Stimulated activated naive CD8-positive, alpha-beta T cell treated with anti-CD3 and anti-CD28 coated beads, Interleukin-15, amount 100 ng/mL, for 72 hours (primary cell): ENCODE measurements at places on chromosomes 6 and 20.

DNA sequence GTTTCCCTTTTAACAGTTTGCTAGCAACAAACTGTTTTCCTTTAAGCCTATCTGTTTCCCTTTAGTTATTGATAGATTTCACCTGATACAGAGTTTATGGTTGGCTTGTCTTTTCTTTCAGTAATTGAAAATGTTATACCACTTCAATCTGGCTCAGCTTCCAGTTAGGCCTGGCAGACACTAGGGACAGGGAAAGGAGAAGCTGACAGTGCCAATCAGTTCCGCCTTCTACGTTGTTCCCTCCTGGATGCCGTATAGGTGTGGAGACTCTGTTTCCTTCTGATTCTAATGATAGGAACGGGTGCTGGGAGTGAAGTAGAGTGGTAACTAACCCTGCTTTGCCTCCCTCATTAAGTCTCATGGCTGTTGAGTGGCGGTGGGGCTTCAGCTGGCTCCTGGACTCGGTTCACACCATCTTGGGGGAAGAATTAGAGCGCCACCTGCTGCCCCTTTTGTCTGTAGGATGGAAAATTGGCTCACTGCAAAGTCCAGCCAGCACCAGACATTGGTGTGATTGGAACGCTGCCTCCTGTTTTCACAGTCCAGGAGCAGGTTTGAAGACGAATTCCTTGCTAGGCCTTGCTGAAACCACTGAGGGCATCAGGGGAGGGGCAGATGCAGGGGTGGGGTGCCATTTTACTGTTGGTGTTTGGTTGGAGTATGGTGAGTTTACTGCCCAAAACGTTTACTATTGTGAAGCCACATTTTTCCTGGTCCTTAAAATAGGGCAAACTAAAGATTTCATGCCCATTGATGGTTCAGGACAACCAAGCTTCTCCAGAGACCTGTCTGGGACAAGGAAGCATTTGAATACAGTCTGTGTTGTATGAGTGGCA, 1729.5 kb downstream of the GRIK2 start:
- DNase-seq, result no peak

DNA sequence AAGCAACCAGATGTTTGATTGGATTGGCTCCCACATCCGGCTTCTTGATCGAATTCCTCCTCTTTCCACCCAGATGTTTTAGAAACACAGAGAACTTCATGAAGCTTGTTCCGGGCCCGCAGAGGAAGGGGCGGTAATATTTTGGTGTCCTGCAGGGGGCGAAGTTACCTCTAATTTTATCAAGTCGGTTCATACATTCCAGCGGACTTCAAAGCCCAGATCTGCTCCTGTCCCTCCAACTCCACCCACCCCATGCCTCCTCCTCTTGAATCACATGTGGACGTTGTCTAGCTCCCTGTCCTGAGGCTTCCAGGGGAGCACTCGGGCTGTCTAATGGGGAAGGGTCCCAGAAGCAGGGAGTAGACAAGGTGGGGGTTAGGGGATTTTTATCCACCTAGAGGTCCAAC, 2.9 kb upstream of the BMP6 start:
- peak; percentile 66 for DNase-seq

DNA sequence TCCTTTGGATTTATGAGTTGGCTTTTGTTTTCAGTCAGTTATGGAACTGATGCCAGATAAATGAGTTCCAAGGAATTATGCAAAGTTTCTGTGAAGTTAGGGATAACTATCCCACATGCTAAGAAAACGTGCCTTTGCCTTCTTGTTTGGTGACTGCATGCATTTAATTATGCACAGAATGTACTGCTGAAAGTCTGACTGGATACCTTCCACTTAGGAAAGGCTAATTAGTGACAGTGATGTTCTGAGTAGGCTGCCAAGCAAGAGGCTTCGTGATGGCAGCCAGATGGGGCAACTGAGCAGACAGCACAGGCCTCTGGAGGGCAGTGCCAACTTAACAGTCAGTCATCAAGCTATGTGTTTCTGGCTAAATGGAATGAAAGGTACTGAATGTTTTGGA, 289.9 kb downstream of the CD109 start:
- no peak for DNase-seq

DNA sequence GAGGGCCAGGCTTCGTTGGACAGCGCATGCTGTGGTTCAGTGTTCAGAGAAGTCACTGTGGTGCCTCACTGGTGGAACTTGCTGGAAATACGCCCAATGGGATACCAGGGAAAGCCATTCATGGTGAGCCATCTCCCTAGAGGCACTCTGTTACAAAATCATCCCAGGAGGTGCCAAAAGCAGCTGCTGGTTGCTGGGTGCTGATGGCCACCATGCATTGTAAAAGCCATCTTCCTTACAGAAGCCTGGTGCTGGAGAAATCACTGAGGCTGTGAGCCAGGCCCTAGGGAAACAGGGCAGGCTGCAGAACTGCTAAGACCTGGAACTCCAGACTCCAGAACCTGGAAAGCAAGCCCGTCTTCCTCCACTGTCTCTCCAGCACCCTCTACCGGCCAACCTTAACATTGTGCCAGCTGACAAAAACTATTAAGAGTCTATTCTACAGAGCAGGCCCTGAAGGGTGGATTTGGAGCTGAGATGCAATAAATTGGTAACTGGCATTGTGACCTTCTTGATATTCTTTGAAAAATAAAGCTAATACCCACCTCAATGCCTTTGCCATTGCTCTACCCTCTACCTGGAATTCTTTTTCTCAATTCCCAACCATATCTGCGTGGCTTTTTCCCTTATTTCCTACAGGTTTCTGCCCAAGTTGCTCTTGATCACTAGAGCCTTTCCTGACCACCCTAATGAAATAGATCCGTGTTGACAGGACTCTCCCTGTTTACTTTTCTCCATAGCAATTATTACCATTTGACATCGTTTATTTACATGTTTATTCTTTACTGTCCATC, 18.5 kb downstream of the SNRPB start:
- peak; percentile 58 for DNase-seq

GRCh38 chr6:42142118-42142835, at the start of gene C6orf132:
TSS of gene C6orf132 (minus strand) at chr6:42142620. CDS start at chr6:42142444, 176 bp downstream.
- DNase-seq, result no peak

- no peak for DNase-seq
These were observed 17.1 kb downstream of the TPBG start for GRCh38 chr6:82380566-82381185.

- no peak for DNase-seq
These were observed 25.1 kb downstream of the FKBP5 start for GRCh38 chr6:35663447-35664235.

GRCh38 chr6:134676307-134677281, 273.3 kb downstream of the ALDH8A1 start:
- no peak for DNase-seq

GRCh38 chr6:84606860-84607259, 157.5 kb downstream of the TBX18 start:
- no peak for DNase-seq

DNA sequence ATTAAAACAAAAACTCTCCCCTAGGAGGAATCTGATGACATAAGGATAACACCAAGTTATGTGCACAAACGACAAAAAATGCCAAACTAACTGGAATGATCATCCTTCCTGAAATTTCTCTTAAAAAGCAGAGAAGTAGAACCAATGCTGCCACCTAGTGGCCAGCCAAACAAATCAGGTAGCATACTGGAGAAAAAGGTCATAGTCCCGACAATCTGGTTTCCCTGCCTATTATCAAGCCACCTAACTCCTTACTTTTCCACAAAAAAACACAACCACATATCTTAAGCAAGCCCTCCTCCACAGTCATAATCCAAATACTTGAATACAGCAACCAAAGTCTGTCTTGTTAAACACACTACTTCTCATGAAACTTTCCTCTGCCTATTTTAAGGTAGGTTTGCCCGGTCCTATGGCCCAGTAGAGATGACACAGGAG, 5.3 kb downstream of the OARD1 start:
- peak; percentile 29 for DNase-seq

DNA sequence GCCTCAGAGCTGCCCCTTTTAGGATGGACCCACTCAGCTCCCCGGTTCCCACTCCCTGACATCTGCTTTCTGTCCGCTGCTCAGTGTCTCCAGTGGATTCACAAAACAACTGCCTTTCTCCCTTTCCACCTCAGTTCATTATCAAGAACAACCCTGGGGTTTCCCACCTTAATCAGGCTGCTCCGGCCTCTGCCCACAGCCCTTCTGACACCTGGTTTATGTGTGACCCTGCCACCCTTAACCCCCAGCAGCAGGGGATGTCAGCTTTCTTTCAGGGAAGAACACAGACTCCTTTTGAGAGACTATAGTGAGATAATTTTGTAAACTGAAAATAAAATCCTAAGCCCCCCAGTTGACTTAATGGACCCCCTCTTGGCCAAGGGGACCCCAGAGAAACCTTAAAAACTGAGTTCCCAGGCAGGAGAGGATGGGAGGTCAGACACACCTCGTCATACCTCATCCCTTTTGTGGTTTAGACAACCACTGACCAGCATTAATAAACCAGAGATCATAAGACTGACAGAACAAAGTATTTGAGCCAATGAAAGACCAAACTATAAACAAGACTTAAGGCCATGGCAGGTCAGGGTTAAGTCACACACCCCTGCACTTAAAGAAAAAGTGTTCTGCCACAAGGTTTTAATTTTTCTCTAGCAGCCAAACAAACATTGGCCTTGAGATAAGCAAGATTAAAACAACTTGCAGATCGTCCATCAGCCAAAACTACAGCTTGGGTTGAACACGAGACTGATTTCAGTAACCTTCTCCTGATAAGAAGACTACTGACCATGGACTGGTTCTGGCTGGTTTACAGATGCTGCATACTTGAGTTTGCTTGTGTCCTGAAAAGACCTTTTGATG, 42.4 kb upstream of the DDR1 start:
- no peak for DNase-seq

DNA sequence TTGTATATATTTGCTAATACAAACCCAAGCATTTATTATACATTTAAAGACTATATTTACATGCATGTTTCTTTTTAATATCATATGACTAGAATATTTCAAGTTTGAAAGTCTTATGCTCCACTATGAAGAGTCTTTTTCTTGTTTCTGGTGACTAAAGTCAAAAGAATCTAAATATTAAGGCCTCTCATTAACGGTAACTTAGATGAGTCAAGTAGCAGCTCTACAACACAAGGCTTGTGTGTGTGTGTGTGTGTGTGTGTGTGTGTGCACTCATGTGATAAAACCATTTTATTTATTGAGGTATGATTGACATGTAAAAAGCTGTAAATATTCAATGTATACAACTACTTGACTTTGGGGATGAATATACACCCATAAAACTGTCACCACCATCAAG, 275.6 kb downstream of the TFAP2B start:
- DNase-seq, result no peak

DNA sequence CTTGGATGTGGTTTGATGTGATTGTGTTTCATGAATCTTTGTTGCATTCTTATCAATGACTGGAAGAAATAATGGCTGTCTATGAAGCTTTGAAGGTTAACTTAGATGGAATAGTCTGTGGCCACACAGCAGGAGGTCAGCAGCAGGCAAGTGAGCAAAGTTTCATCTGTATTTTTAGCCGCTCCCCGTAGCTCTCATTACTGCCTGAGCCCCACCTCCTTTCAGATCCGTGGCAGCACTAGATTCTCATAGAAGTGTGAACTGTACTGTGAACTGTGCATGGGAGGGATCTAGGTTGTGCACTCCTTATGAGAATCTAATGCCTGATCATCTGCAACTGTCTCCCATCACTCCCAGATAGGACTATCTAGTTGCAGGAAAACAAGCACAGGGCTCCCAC, 660.2 kb downstream of the EPHA7 start:
- no peak for DNase-seq

DNA sequence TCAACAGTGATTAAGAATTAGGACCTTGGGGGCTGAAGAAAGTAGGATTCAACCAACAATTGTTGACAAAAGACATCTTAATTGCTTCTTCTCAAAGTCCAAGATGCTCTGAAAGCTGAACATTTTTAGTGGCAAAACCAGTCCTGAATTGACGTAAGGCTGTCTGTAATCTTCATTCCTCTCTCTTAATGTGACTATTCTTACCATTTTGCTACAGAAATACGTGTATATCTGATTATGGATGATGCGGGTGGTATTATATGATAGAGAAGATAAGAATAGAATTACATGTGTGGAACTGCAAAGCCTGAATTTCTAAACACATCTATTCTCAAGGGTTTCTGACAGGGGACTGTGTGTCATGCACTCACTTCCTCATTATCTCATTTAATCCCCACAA, 130.3 kb upstream of the SASH1 start:
- DNase-seq, result no peak

GRCh38 chr6:123547216-123547978, 89.4 kb downstream of the TRDN start:
- no peak for DNase-seq

GRCh38 chr20:40449974-40450616, 238.9 kb downstream of the MAFB start:
- DNase-seq, result no peak

GRCh38 chr20:56173438-56173837, 75.1 kb upstream of the MC3R start:
- DNase-seq, result no peak

- no peak for DNase-seq
These were observed 12.5 kb downstream of the CAP2 start for GRCh38 chr6:17405944-17406245.

- DNase-seq, result no peak
These were observed 117.5 kb downstream of the EYA4 start for GRCh38 chr6:133358574-133359150.

GRCh38 chr6:105178636-105179035, 1.2 kb downstream of the POPDC3 start:
- no peak for DNase-seq

DNA sequence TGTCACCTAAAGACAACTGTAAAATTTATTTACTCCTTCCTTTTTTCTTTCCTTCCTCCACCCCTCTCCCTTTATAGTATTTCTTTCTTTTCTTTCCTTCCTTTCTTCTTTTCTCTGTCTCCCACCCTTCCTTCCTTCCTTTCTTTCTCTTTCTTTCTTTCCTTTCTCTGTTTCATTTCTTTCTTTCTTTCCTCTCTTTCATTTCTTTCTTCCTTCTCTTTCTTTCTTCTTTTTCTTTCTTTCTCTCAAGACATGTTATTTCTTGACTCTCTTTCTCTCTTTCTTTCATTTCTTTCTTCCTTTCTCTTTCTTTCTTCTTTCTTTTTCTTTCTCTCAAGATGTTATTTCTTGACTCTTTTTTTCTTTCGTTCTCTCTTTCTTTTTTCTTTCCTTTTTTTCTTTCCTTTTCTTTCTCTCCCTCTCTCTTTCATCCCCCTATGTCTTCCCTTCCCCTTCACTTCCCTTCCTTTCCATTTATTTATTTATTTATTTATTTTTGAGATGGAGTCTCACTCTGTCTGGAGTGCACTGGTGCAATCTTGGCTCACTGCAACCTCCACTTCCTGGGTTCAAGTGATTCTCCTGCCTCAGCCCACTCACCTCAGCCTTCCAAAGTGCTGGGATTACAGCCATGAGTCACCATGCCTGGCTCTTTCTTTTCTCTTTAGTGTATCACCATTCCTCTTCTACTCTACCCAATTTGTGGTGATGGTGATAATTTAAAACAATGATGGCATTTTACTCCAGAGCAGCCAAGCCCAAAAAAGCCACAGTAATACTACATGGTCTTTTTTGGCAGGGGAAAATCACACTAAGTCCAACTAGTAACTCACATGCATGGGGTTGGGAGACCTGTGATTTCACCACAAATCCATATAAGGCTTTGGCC, 188.2 kb downstream of the ADGRG6 start:
- no peak for DNase-seq
